Right ventricle myocardium superior (tissue), 1 donor: ENCODE measurements at places on chromosomes 1 and 21. TPM values are rescaled to one million over a fixed set of nuclear protein-coding genes. Genes with fewer than 3 reads are reported as not detected.

GRCh38 chr1:95140791-95141190 is 23.6 kb downstream of the TLCD4 start:
- no peak for DNase-seq

C1orf167 gene
- 2.7 TPM for total RNA-seq

DNA sequence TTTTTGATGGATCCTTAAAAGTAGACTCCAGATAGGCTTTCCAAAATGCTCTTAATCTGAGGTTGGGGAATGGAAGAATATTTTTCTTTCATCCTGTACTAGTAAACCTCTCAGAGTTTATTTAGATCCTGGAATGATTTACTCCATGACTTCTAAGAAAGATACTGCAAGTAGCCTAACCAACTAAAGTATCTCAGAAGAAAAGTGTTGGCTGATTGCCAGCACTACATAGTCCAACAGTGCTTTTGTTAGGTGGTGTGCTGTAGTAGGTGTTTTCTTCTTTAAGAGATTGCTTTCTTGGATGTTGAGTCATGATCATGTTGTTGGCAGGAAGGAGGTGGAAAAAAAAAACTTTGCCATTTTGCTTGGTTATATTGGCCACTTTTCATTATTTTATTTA is 119.8 kb downstream of the OSBPL9 start:
- no peak for DNase-seq

GRCh38 chr1:15681349-15682292 is 2.5 kb upstream of the PLEKHM2 start:
- DNase-seq: no peak

CLCNKA gene
- total RNA-seq: 0.35 TPM

DNA sequence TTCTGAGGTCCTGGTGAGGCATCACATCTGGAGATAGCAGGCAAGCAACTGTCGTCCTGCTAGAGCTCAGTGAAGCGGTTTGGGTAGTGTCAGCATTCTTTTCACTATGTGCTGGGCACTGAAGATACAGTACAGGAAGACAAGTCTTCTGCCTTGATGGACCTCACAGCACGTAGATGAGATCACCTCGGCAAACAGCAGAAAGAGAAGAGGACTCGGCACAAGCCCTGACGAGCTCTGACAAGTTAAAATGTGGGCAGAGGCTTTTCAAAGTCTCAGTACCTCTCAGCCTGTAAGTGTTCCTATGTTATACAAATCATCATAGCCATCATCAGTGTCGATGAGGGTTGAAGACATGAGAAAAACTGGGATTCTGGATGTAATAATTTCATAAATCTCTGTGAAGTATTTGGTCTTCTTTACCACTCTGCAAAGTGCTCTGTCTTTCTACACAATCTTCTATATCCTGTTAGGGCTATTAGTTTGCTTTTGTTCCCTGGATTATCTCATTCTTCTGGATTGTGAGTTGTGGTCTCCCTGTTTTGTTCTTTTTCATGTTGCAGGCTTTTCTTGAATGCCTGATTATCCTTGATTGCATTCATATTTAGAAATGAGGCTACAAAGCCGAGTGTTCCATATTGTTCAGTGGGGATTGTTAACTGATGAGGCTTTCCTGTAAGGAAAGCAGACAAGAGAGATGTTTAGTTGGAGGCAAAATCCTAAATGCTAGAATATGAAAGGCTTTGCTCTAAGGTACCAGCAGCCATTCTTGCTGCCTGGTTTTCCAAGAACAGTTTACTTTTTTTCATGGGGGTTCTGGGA is 24.2 kb downstream of the MAEL start:
- DNase-seq: no peak

HTR6 gene
- total RNA-seq: not detected
